ENCODE measurements at places on chromosomes 4 and X. TPM values are rescaled to one million over a fixed set of nuclear protein-coding genes. Genes with fewer than 3 reads are reported as not detected.

SMPX gene
- total RNA-seq = not detected

DNA sequence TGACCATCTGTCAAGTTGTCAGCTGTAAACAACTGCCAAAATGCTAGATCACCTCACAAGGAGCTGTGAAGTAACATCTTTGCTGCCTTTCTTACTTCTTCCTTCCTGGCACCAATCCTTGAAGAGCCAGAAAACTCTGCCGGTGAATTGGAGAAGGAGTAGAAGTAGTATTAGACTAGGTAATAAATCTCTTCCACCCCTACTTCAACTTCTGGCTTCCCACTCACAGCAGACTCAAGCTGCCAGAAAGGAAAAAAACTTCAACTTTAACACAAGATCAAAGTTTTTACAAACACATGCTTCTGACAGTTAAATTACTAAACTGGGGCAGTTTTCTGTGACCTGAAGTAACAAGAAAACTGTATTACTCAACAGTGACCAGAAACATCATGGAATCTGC is 164.7 kb upstream of the SLC7A11 start:
- no peak for DNase-seq
- H3K4me1 ChIP-seq = peaks cover 30% of the 10 kb centered on the region
- no peak overlapping the region for H3K4me3 ChIP-seq
- H3K36me3 ChIP-seq = no peaks in the 10 kb centered on the region
- no peaks in the 10 kb centered on the region for H3K27me3 ChIP-seq

DNA sequence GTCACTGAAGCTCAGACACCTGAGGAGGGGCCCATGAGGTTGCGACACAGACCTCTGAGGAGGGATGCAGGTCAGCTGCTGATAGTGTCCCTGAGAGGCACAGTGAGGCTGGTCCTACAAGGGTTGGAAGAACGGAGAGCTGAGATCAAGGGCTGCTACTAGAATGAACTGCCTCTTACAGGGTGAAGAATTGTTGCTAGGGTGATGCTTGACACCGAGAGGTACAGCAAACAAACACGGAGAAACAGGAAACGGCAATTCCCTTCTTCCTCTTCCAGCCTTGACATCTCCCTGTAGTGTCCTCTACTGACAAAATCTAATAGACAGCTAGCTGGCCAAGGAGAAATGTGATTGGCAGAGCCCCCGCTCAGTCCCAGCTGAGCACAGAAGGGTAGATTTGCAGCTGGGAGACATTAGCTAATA is 11.8 kb upstream of the HPGDS start:
- no peaks in the 10 kb centered on the region for H3K36me3 ChIP-seq
- H3K27me3 ChIP-seq = peaks cover 28% of the 10 kb centered on the region
- no peak overlapping the region for H3K4me3 ChIP-seq
- DNase-seq = no peak
- H3K27ac ChIP-seq = no peak overlapping the region
- no peaks in the 10 kb centered on the region for H3K4me1 ChIP-seq

DNA sequence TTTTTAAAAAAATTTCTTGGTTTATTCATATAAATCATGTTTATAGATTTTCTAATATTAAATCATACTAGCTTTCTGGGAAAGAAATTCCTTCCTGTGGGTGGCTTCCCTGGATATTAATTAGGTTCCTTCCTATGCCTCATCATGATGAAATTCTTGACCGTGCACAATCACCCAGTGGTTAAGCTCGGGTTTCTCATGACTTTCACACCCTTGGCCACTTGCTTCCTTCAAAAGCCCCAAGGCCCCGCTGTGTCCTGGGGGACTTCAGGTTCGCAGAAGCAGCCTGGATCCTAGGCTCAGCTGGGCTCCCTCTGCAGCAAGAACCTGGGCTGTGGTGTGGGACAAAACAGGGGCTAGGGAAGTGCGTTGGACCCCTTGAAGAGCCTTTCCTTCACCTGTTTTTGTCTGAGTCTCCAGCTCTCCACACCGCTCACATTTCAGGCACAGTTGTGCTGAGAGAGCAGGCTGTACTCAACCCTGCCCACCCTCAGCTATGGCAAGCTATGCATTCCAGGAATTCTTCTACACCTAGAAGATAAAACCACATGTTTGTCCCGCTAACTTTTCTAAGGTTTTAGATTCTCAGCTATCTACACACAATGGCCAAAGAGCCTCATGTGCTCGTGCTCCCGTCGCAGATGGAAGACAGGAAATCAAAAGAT is 48.9 kb upstream of the TMSB15B start:
- H3K4me3 ChIP-seq = no peak overlapping the region
- H3K27me3 ChIP-seq = no peaks in the 10 kb centered on the region
- no peak for DNase-seq
- H3K27ac ChIP-seq = no peak overlapping the region

DNA sequence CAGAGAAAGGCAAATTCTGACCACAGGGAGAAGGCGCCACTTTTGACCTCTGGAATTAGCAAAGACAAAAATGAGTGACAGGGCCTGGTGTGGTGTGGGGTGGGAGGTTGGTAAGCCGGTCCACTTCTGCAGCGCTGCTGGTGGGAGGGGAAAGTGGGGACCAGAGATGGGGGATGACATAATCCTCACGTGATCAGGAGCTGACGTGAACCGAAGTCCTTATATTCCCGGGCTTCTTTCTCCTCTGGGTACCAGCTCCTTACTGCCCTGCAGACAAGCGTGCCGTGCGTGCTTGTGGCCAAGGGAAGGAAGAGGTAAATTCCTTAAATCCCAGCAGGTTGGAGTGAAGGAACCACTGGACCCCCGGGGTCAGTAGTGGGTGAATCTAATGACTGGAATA is at the start of gene TCEAL7:
Gene TCEAL7, plus strand, starts transcription at position 249 of the 400 bp plus-strand sequence. CDS start 1,165 bp downstream, outside the sequence.
- peak within 1 kb of the TSS; percentile 90 for H3K4me3 ChIP-seq
- H3K4me1 ChIP-seq = peaks cover 19% of the 10 kb centered on the region
- peak; percentile 4 for DNase-seq
- no peaks in the 10 kb centered on the region for H3K36me3 ChIP-seq
- peaks cover 5% of the 10 kb centered on the region for H3K27me3 ChIP-seq

ATP1B4 gene
- total RNA-seq = not detected

RHOH gene
- not detected for total RNA-seq

GRCh38 chrX:135505351-135505750 is 15.1 kb upstream of the INTS6L start:
- H3K4me1 ChIP-seq = no peaks in the 10 kb centered on the region
- no peak for DNase-seq

DNA sequence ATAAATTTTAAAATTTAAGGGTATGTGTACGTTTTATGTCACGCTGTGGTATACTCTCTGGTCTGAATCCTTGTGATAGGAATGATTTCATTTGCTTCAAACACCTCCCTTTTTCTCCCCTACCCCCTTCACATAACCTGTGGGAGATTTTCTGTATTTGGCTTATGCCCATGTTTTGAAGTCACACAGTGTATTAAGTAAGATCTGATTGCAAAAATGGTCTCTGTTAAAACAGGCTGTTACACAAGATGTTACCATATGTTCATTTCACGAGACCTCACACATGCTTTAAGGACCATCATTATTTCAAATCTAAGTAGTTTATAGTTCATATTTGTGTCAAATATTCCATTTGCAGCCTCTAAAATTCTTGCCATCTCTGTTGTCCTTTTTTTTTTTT is 63.5 kb downstream of the TMEM131L start:
- no peaks in the 10 kb centered on the region for H3K36me3 ChIP-seq
- DNase-seq = no peak
- peaks cover 2% of the 10 kb centered on the region for H3K27me3 ChIP-seq
- H3K4me3 ChIP-seq = no peak overlapping the region
- H3K4me1 ChIP-seq = peaks cover under 1% of the 10 kb centered on the region

GRCh38 chr4:57114973-57115372 is 4.8 kb upstream of the IGFBP7 start:
- H3K27ac ChIP-seq = no peak overlapping the region
- peak overlapping the region; percentile 2 for H3K4me3 ChIP-seq
- peak; percentile 73 for DNase-seq
- peaks cover 2% of the 10 kb centered on the region for H3K27me3 ChIP-seq

TRAM1L1 gene
- 0.14 TPM for total RNA-seq

DNA sequence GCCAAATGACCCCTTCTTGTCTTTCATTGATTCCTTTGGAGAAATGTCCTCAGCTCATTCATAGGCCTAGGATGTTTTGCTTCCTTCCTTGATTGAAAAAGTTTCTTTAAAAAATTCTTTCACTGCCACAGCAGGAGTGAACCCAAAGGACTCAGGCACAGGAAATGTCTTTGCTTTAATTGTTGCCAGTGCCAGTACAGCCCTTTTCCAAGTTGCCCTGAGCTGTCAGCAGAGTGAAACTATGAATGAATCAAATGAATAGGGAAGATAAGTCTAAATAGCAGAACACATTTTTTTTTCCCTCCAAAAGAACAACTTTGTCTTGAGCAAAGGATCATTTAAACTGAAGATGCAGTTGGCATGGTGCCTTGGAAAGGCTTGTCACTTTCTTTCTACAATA is 63.8 kb upstream of the SLC4A4 start:
- DNase-seq = no peak
- H3K27me3 ChIP-seq = no peaks in the 10 kb centered on the region
- H3K4me1 ChIP-seq = peaks cover 55% of the 10 kb centered on the region
- peaks cover 14% of the 10 kb centered on the region for H3K36me3 ChIP-seq
- H3K4me3 ChIP-seq = no peak overlapping the region

SHROOM4 gene
- not detected for total RNA-seq

THOC2 gene
- total RNA-seq = 54.0 TPM

DNA sequence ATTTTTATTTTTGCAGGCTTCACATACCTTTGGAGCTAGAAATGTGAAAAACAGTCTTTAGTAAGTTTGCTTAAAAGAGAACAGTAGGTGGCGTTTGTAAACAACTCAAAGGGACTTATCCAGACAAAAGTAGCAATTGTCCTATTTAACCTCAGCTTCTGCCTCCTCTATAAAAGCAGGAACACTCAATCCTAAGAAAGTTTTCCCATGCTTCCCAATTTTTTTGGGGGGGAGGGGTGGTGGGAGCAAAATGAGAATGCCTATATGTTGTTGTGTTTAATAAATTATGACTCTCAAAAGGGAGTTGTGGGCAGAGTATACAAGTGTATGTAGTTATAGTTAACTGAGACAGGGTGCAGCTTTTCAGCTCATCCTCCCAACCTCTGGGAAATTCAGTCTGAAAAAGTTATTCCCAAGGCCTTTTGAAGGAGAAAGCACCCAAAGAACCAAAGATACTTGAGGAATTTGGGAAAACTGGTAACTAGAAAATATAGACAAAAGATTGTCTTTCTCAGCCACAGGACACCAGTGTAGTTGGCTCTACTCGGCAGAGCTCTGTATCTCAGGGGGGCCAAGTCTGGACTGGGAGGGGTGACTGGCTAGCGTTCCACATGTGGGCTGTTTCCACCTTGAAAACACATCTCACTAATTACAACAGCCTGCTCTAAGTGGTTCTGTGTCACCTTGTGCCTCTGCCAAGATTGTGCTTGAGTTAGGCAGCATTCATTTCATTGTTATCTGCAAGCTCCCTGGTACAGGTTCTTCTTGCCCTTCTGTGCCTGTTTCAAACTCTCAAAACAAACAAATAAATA is 2.8 kb downstream of the SFRP2 start:
- no peak overlapping the region for H3K27ac ChIP-seq
- no peaks in the 10 kb centered on the region for H3K36me3 ChIP-seq
- DNase-seq = peak; percentile 12
- H3K4me3 ChIP-seq = no peak overlapping the region

DNA sequence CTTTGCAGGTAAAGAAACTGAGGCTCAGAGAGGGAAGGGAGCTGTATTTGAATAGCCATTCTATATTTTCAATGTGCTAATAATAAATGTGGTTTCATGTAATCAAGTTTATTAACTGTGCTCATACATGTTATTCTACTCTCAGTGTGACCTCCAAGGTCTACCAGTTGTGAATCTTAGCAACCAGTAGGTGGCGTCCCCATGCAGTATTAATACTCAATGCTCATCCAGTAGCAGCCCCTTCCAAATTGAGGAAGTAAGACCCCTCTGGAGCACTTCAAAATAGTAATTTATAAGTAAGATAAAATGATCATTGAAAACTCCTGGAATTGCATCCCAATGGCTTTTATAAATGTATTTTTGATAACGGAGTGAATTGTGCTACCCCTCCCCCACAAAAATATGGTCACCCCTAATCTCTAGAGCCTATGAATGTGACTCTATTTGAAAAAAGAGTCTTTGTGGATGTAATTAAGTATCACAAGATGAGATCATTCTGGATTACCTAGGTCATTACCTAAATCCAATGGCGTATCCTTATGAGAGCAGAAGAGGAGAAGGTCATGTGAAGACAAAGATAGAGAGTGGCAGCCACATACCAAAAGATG is 20.4 kb upstream of the SEPSECS start:
- H3K4me1 ChIP-seq = peaks cover 59% of the 10 kb centered on the region
- no peaks in the 10 kb centered on the region for H3K27me3 ChIP-seq
- peaks cover 13% of the 10 kb centered on the region for H3K36me3 ChIP-seq

GRCh38 chr4:184775854-184776555 is 42.1 kb upstream of the CENPU start:
- no peaks in the 10 kb centered on the region for H3K4me1 ChIP-seq
- no peak for DNase-seq
- no peak overlapping the region for H3K27ac ChIP-seq
- peaks cover 6% of the 10 kb centered on the region for H3K36me3 ChIP-seq
- peaks cover 4% of the 10 kb centered on the region for H3K27me3 ChIP-seq

DMD gene
- total RNA-seq = 5.9 TPM

All from HFFc6 (cell line).